ENCODE measurements at places on chromosomes 2 and 18.

- no peak for DNase-seq
Measured at GRCh38 chr2:7023542-7023941, 106.3 kb downstream of the RNF144A start.

GRCh38 chr2:104836841-104837240 is 17.1 kb upstream of the POU3F3 start:
- no peak for DNase-seq

DNA sequence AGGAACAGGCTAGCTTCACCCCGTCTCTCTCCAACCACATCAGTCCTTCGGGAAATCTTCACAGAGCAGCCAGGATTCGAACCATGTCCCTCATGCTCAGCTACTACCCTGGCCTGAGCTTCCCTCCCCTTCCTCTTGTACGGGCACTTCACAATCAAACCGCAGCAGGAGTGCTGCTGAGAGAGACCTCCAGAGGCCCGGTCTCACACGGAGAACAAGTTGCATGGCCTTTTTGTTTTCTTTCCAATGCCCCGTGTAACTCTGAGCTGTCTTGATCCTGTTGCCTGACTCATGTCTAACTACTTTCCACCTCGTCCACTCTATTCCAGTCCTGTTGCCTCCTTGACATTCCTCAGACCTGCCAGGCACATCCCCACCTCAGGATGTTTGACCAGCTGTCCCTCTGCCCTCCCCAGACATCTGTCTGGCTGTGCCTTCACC is 25.4 kb downstream of the FBLN7 start:
- no peak for DNase-seq

- no peak for DNase-seq
Measured at GRCh38 chr2:35199298-35199697, 1156.3 kb upstream of the CRIM1 start.

- DNase-seq = no peak
Measured at GRCh38 chr2:227373389-227373788, 5.7 kb downstream of the TM4SF20 start.

- no peak for DNase-seq
Measured at GRCh38 chr2:90645-91312, 44.5 kb upstream of the FAM110C start.

Data from right kidney (tissue), 9 donors.